Stimulated activated naive CD4-positive, alpha-beta T cell (primary cell): ENCODE measurements at places on chromosomes 5 and 9.

- no peak for DNase-seq
Measured at GRCh38 chr5:178426326-178427130, 163.7 kb downstream of the COL23A1 start.

- no peak for DNase-seq
Measured at GRCh38 chr9:132681561-132681960, 11.3 kb downstream of the GTF3C4 start.

DNA sequence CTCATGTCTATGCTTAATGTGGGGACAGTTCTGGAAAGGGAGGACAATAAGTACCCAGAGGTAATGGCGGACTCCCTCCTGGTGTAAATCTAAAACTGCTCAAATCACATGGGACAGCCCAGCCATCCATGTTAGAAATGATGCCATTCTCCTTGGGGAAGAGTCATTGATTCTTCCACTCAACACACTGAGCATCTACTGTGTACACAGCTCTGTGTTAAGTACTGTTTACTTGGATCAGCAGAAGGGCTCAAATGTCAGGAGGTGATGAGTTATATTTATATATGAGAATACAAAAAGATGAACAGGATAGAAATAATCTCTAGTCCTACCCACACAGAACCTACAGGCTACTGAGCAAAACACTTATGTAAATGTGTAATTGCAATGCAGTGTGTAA, 31.8 kb upstream of the NANS start:
- no peak for DNase-seq

DNA sequence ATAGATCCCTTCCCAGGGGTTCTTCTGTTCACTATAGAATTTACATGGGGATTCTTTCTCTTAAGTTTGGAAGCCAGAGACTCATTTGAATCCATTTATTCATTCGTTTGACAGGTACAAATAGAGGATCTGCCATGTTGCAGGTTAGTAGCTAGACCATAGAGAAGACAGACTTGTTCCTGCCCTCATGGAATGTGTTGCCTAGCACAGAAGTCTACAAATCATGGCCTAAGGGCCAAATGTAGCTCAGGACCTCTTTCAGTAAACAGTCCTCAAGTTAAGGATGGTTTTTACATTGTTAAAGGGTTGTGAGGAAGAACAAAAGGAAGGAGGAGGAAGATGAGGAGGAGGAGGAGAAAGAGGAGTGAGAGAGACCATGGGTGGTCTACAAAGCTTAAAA, 114.7 kb upstream of the SLC44A1 start:
- no peak for DNase-seq

DNA sequence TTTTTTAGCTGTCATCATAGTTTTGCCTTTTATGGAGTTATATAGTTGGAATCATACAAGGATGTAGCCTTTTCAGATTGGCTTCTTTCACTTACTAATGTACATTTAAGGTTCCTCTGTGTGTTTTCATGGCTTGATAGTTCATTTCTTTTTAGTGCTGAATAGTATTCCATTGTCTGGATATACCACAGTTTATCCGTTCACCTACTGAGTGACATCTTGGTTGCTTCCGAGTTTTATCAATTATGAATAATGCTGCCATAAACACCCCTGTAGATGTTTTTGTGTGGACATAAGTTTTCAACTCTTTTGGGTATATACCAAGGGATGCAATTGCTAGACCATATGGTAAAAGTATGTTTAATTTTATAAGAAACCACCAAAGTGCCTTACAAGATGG, 136.3 kb downstream of the NR3C1 start:
- DNase-seq, result no peak

DNA sequence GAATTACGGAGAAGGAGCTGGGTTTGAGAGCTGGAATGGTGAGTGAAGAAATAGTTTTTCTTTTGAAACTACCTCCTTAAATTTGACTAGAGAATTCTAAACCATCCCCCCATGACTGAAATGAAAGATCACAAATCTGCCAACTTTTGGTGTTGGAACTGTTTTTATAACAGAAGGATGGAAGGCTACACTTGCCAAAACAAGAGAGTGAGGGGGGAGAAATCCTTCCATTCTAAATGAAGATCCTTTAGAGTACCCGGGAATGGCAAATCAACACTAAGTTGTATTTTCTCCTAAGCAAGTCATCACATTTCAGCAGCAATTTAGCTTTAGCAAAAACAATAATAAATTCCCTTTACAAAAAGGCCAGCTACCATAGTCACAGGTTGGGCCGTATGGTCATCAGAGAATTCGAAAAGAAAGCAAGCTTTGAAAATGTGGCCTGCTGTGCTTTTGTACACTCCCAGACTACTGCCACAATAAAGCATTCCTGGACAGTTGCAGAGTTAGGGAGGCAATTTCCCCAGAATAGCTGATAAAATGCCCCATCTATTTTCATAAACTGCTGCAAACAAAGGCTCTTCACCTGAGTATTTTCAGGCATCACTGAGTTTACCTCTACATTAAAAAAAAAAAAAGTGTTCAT, 25.0 kb upstream of the FREM1 start:
- DNase-seq, result no peak

- no peak for DNase-seq
Measured at GRCh38 chr5:59496524-59497134, 396.9 kb downstream of the PDE4D start.

- no peak for DNase-seq
Measured at GRCh38 chr5:116437351-116437705, 137.3 kb downstream of the SEMA6A start.

DNA sequence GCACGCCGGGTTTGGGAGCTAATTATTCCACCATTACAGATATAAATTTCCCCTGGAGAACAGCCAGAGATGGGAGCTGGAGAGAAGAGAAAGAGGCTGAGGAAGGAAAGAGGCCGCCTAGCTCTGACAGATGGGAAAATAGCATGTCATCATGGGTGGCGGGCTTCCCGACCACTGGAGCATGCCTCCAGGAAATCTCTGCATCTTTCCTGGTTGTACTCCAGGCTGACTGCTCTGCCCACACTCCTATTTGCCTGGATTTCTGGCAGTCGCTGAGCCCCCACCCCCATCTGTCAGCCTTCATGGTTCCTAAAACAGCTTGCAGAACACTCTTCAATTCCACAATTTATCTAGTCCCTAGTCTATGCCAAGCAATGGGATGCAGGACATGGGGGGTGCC, 14.3 kb upstream of the GABRP start:
- DNase-seq, result no peak

GRCh38 chr5:155082401-155082800, 68.8 kb downstream of the KIF4B start:
- DNase-seq, result no peak

DNA sequence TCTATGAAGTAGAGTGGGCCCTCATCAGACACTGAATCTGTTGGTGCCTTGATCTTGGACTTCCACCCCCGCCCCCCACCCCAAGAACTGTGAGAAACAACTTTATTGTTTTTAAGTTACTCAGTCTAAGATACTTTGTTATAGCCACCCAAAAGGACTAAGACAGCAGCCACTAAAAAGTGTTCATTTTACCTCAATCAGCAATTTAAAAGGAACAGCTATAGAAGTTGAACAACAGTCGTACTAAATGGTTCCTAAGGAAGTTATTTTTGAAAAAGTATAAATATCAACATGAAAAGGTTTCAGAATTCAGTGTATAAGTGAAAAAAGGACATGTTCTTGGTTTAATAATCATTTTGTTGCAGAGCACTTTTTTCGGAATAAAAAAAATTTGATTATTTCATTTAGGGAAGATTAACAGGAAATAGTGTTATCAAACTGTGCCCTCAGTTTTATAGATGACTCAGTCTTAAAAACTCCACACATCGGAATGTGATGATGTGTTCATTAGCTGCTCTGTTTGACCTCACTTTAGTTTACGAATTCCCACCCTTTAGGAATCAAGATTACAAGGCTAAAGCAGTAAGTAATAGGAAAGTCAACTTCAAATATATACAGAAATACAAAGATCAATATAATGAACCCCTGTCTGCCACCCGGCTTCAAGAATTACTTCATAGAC, 71.2 kb downstream of the MTAP start:
- DNase-seq, result no peak

GRCh38 chr5:170497311-170498038, 6.3 kb upstream of the KCNIP1 start:
- DNase-seq, result no peak

DNA sequence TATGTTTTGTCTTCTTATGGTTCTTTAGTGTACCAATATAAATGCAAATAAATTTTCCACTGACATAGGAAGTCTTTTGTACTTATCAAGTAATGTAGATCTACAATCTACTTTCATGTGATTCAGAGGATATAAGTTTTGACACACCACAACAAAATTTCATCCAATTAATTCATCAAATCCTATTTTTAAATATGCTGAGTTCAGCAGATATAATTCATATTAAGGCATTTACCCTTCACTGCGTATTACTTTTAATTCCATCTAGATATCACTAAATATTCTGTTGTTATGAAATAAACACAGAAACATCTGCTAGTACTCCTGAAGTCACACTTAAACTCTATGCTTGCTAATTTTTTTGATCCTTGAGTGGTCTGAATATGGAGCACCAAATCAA, 19.8 kb upstream of the ZNF354A start:
- no peak for DNase-seq

DNA sequence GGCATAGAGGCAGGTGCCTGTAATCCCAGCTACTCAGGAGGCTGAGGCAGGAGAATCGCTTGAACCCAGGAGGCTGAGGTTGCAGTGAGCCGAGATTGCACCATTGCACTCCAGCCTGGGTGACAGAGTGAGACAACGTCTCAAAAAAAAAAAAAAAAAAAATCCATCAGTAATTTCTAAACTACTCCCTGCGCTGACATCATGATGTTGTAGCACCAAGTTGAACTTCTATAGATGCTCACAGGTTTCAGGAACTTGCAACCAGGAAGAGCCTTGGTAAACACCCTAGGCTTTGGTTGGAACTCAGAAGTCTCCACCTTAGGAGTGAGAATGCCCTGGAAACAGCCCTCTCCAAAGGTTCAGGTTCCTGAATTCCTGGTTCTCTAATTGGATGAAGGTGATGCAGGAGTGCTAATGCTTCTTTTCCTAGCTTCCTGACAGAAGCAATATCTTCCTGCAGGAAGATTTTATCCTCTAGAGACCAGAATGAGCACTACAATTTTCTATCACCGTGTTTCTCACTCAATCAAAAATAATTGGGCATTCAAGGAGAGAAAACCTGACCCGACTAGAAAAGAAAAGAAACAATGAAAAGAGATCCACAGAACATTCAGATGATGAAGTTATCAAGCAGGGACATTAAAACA, 469.6 kb downstream of the GADD45G start:
- DNase-seq, result no peak
